NCI-H526 treated with DMSO at 0.1 percent for 48 hours (cell line): ENCODE measurements at places on chromosomes 3 and 15.

- no peak for DNase-seq
Observed at GRCh38 chr15:94228611-94229010, 2.8 kb upstream of the MCTP2 start.

DNA sequence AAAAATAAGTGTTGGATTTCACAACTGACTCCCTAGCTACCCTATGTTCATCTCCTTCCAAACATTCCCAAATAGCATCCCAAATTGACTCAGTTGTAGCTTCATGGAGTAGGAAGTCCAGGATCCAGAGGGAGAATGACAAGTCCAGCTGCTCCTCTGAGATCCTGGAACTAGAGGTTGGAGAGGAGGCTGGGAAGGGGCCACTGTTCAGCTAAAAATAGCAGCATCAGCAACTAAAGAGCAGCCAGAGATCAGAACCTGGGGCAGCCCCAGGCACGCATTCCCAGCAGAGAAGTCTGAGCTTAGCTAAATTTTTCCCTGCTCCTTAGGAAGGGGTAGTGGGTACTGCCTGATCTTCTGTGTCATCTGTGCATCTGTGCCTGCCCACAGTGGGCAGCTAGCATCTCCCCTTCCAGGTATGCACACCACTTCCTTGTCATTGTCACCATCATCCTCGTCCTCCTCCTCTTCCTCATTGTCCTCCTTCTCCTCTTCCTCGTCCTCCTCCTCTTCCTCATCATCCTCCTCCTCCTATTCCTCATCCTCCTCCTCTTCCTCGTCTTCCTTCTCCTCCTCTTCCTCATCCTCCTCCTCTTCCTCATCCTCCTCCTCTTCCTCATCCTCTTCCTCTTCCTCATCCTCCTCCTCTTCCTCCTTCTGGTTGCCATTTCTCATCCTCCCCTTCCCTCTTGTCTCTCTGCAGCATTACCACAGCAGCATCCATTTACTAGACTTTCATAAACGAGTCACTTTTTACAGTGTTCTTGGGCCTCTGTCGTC is 152.3 kb upstream of the ROPN1 start:
- DNase-seq, result no peak

GRCh38 chr3:152120601-152121269 is 148.0 kb upstream of the MBNL1 start:
- no peak for DNase-seq

DNA sequence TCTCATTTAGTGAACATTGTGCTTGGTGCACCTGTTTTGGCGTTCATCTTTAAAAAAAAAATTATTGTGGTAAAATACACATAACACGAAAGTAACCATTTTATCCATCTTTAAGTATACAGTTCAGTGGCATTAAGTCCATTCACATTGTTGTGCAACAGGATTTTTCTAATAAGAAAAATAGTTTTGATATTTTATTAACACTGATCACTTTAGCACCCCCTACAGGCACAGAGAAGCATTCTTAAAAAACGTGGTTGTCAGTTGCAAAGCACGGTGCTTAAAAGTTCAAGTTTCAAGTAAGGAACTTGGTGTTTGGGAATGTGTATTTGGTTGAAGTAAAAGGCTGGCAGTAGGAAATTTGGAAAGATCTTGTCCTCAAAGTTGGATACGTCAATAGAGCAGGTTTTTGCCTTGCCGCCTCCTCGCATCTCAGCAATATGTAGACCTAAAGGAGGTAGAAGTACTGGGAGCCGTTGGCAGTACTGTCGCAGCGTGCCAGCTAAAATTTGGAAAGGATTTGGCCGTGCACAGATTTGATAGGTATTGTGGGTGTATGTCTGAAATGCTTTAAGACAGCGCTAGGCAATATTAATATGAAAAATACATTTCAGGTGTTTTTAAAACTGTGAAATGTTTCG is 110.4 kb downstream of the LRRC28 start:
- no peak for DNase-seq

DNA sequence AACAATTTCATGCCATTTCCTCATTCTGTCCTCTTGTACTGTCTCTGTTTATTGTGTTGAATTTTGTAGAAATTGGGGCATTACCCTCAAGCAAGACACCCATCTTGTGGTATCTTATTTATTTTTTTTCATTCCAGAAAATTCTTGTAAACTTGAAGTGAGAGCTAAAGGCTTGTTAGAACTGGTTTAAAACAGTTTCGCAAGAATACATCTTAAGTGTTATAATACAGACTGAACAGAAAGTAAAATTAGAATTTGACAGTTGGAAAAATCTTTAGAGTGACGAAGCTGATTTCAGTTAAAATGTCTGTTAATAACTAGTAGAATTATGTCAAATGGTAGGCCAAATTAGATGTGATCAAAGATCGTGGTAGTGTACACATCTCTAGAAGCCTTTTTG is 26.9 kb downstream of the RNF13 start:
- no peak for DNase-seq

DNA sequence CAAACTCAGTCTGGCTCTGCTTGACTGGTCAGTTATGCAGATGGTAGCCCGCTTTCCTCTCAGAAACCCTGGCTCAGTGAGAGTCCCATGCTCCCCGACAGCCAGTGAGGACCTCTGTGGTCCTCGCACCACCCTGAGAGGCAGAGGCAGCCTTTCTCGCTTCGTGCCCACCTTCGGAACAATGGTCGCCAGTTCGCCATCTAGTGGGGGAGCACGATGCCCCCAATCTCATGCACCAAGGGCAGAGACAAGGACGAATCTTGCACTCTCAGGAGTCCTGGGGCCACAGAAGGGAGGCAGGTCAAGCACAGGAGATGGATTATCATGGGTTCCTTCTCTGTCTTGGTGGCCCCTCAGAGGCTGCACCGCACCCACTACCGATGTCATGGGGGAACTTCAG is 75.2 kb downstream of the RHCG start:
- DNase-seq, result no peak

DNA sequence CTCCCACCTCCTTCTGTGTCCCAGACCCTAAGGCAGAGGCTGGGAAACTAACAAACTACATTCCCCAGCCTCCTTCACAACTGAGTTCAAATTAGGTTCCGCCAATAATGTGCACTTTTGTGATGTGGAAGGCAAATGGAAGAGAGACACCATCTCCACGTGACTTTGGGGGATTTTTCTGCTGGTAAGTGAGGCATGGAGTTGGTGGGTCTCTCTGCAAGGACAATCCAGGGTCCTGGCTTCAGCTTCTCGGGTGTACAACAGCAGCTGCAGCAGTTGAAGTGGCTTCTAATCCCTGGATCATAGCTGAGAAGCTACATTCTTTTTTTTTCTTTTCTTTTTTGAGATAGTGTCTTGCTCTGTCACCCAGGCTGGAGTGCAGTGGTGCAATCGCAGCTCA is 58.9 kb upstream of the GATA2 start:
- DNase-seq, result no peak
